ENCODE measurements at places on chromosomes 6 and 20.
A peak's percentile ranks its signal among the peaks of the same experiment; 100 is the strongest.

GRCh38 chr20:45470937-45471336 is 1.4 kb downstream of the WFDC2 start:
- DNase-seq = peak; percentile 58

DNA sequence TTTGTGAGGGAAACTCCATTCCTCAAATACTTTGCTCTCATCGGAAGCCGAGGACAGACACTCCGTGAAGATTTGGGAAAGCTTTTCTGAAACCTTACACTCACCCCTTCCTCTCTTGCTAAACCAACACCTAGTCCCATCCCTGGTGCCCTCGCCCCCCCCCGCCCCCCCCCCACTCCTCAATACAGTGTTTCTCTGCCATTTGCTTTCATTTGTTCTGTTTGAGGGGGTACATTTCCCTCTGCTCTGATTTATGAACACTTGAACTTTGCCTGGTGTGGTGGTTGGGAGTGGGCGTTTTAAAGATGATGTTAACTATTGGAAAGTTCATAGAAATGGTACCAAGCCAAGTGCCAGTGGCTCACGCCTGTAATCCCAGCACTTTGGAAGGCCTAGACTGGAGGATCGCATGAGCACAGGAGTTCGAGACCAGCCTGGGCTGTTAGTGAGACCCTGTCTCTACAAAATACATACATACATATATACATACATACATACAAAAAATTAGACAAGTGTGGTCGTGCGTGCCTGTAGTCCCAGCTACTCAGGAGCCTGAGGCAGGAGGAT is 1.1 kb downstream of the RAB32 start:
- no peak for DNase-seq

DNA sequence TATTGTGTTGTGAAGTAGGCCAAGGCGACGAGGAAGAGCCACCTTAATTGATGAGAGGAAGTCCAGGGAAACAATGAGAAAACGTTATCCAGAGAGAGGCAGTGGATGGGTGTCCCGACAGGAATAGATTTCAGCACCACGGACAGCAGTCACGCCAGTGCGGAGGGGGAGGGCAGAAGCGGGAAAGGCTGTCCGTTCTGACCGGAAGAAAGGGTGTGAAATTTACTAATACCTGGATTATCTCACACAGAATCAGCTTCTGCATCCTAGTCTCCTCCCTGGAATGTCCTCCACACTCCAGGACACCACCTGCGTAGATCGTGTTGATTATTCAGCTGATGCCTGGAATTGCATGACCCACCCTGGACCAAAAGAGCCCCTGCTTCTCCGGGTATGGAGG is 7.4 kb upstream of the BPIFA3 start:
- DNase-seq = no peak

DNA sequence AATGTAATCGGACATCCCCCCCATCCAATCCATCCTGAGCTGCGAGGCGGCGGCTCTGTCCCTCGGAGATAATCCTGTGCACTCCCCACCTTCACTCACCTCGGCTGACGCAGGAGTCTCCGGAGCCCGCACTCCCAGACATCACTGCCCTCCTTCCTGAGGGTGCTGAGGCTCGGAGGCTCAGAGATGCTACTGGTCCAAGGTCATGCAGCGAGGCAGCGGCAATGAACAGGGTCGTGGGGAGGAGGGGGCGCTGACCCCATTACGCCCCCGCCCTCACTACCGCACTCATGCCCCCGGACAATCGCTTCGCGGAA is 485 bp downstream of the ADISSP start:
- DNase-seq = no peak

DNA sequence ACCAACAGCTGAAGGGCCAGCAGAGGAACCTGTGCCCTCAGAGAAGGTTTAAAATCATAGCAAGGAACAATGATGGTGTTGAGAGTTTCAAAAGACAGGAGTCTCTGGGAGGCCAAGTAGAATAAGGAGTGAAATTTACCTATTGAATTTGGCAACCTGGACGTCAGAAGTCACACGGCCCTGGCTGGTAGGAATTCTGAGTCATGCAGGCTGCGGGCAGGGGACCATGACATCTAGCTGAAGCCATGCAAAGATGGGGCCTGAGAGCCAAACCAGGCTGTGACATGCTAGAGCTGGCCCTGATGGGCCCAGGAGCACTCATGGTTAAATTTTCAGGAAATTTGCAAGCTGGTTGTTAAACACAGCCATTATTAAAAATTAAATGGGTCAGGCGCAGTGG is 64.0 kb upstream of the SNX9 start:
- DNase-seq = no peak

DNA sequence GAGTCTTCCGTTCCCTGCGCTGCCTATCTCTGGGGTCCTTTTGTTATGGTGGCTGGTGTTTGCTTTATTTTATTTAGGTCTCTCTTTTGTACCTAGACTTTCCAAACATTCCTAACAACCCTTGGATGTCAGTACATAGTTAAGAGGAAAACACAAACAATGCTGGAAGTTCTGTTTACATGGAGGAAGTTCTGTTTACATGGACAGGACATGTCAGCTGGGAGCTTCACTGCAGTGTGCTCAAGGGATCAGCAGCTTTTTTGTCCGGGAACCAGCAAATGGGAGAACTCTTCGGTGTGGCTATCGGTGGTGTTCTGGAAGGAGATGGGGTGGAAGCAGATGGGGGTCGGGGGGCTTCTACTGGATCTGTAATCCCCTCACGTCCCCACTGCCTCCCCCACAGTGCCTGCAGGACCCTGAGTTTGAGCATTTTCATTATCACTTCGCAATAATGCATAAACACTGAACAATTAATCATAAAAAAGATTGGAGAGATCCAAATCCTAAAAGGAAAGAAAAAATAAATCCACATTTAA is 2.7 kb downstream of the SERPINB6 start:
- DNase-seq = no peak

DNA sequence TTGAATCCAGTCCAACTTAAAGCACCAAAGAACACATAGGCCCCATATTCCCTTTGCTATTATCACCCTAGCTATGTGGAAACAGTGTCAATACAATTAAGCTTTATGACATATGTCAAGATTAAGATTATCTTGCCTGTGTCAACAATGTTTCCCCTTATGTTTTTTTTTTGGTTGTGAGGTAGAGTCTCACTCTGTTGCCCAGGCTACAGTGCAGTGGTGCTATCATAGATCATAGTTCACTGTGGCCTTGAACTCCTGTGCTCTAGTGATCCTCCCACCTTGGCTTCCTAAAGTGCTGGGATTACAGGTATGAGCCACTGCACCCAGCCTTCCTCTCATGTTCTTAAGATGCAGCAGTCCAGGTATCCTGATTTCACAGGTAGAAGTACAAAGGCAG is 17.8 kb downstream of the AFG1L start:
- DNase-seq = no peak

DNA sequence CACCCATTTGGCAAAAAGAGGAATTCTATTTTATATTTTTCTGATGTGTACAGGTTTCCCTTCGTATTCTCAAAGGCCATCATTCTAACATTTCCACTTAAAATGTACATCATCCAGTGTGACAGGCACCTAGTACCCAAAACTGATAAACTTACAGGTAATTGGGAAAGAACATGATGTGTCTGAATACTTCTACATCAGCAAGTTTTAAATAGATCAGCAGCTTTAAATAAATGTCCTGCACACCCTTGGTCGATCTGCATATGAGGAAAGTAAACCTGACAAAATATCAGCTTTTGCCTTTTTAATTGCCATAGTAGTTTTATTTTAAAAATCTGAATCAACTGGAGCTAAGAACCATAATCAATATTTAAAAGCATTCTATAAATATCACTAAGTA is 26.5 kb downstream of the TOMM6 start:
- no peak for DNase-seq

DNA sequence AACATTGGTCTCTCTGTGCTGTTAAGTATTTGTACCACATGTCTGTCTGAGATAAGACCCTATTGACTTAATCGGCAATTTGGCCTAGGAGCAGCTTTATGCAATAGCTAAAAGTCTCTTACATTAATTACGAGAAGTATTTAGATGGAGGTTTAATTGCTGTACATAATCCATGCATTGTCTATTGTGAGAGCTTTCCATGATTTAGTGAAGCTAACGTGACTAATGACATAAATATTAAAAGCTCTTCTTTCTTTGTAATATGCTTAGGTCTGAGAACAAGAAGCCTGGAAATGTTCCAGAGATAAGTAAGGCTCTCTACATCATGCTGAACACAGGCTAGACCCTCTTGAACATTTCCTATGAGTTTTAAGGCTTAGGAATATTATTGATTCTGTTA is 32.7 kb upstream of the FAM83B start:
- DNase-seq = no peak

GRCh38 chr6:139369568-139370282 is 4.7 kb downstream of the CITED2 start:
- peak; percentile 67 for DNase-seq

DNA sequence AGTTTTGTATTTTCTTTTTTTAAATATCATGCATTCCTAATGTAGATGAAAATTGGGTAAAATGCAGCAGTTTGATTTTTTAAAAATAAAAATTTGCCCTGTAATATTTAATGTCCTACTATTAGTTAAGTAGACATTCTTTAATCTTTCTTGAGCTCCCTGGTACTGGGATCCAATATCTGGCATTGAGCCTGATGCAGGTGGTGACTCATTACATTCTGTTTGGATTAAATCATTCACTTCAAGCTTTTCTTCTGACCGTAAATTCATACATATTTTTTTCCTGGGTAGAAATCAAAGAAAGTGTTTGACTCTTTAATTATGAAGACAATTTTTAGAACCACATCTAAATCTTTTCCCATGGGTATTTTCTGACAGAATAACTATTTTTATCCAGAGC is 768.8 kb upstream of the SLC35B3 start:
- no peak for DNase-seq

DNA sequence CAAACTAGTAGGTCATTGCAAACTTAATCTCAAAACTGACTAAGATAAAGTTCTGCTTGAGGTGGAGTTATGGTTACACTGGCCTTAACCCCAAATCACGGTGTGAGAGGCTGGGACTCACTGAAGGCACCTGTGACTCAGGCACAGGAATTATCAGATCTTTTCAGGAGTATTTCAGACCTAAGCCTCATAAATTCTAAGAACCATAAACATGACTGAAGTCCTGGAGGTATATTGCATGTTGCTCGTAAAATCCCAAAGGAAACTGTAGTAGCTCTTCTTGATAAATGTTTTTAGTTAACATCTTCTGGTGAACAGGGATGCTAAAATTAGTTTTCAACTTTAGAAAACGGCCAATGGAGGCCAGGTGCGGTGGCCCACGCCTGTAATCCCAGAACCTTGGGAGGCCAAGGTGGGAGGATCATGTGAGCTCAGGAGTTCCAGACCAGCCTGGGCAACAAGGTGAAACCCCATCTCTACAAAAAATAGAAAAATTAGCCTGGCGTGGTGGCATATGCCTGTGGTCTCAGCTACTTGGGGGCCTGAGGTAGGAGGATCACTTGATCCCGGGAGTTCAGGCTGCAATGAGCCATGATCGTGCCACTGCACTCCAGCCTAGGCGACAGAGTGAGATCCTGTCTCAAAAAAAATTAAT is 36.5 kb downstream of the DZANK1 start:
- DNase-seq = no peak

DNA sequence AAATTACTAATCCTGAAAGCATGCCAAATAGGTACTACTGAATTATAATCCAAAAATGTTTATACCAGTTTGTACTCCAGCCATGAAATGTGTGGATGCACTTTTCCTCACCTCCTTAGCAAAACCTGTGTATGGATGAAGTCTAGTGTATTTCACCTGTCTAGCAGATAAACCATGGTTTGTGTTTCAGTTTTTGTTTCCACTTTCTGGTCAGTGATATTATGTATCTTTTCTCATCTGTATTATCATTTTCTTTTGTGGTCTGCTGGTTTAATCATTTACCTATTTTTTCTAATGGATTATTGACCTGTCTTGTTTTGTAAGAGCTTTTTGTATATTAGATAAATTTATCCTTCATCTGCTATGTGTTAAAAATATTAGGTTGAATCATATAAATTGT is 41.0 kb upstream of the TMEM217 start:
- no peak for DNase-seq

DNA sequence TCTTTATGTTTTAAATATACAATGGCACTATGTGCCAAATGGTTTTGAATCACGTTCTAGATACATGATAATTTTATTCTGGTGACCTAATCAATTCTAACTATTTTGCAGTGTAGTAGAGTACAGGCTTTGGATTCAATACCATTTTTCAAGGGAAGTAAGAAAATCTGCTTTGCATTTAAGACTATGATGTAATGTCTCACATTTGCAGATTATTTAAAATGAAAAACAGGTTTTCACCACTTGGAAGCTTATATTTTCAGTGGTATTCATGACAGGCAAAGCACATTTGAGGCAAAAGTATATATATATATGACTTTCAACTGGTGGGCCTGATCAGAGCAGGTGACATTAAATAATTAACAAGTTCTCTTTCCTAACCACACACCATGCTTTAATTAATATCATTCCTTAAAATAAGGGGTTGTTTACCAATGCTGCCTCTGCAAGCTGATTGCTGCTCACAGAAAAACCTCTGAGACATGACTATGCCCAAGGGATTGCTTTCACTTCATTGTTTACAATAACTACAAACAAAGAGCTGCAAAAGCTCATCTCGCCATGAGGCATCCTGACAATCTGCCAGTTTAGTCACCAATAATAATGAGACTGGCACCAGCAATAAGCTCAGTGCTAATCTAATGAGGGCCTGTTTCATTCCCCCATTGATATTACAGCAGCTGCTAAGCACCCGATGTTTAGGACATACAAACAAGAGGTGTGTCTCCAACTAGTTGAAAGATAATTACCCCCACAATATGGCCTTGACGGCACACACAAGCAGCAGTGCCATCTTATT is 1176.0 kb upstream of the GJE1 start:
- no peak for DNase-seq

GRCh38 chr6:118102401-118102800 is 195.3 kb downstream of the SLC35F1 start:
- DNase-seq = no peak

DNA sequence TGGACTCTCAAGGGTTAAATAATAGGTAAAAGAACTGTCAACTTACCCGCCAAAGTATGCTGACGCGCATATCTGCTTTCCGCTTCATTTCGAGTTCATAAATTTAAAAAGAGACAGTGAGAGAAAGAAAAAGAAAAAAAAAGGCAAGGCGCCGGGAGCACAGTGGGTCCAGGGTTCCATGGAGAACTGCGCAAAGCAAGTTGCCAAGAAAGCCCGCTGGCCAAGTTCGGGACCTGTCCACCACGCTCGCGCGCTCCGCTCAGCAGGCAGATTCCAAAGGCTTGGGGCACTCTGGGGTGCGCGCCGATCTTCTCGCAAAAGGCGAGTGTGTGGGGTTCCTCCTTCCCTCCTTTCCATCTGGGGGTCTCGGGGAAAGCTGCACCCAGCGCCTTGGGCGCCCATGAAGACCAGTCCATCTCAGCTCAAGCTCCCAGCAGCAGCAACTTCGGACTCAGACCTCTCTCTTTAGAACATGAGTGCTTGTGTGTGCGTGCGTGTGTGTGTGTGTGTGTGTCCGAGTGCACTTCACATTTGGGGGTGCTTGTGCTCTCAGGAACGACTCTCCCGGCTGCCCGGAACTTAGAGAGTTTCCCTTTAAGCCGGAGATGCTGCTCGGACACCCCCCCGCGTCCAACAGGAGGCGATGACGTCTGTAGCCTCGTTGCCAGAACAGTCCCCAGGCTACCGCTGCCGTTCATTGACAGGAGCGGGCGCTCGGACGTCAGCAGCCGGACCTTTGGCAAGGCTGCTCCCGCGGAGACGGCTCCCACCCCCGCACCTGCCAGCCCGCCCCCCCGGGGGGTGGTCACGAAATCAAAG is 180.0 kb downstream of the TBXT start:
- no peak for DNase-seq

GRCh38 chr6:126199466-126199865 is 140.4 kb upstream of the CENPW start:
- DNase-seq = no peak

GRCh38 chr20:60262967-60263603 is 304.9 kb downstream of the CDH26 start:
- DNase-seq = peak; percentile 73

Data from NCI-H526 (cell line).